ENCODE measurements at places on chromosomes 3 and 15.

DNA sequence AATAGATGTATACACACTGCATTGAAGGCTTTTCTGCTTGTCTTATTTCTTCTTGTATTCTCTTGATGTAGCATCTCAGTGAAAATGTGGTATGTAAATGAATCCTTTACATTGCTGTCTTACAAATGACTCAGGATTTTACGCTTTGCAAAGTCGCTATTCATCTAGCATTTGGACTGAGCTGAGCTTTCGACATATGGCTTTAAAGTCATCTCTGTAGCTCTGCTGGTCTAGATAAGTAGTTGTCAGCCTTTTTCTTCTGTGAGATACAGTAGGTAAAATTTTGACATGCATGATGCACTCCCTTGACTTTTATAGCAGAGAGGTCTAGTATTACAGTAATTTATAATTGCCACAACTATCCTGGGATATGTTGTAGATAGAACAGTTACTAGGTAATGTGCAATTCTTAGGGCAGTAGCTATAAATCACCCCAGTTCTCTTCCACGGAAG is 16.8 kb downstream of the MEF2A start:
- DNase-seq = no peak

DNA sequence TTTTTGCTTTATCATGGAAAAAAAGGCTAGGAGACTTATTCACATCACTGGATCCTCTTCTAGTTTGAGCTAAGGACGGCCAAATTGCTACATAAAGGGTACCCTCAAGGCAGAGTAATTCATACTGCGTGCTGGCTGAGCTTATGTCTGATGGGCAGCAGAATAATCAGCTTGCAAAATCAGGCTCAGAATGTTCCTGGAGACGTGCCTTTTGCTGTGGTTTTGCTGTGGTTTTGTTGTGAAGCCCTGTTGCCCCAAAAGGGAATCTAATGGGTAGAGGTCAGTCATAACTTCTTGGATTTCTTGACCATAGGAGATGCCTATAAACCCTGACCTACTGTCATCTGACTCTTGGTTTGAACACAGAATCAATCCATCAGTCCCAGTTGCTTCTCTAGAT is 189.9 kb downstream of the SOX2 start:
- DNase-seq = no peak

- DNase-seq = no peak
Observed at GRCh38 chr3:11626084-11626463, 17.6 kb downstream of the VGLL4 start.

DNA sequence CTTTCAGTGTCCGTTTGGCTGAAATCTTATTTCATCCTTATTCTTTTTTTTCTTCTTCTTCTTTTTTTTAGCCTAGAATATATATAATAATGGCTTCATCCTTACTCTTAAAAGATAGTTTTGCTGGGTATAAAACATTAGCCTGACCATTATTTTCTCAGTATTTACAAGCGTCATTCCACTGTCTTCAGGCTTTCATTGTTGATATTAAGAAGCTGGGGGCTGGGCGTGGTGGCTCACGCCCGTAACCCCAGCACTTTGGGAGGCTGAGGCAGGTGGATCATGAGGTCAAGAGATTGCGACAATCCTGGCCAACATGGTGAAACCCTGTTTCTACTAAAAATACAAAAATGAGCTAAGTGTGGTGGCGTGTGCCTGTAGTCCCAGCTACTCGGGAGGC is 10.6 kb downstream of the ZNF710 start:
- DNase-seq = no peak

DNA sequence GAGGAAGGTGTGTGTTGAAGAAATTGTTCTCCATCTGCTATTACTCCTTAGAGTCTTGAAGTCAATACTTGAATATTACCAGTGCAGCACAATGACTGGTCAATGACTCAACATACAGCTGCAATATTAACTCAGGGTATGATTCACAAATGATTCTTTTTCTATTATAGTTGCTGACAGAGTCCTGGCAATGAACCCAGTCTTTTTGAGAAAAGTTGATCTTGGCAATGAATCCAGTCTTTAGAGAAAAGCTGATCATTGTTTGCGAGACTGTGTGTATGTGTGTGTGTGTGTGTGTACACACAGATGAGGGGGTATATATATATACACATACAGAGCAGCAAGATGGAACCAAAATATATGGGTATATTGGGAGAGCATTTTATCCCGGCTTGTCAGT is 315.1 kb downstream of the ZNF385D start:
- DNase-seq = peak; percentile 0

DNA sequence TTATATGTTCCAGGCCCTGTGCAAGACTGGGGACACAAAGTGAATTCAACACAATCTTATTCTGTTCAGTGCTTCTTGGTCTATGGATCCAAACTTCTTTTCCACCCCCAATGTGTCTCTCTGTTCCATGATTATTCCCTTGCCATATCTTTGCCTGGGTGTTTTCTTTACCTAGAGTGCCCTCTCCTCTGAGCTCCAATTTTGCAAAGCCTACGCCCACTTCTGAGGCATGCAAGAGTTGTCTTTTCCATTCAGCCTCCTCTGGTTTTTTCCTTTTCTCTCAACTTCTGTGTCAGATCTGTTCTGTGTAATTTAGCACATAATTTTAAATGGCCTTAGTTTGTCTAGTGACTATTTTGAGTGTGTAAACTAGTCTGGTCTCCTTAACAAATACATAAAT is 72.8 kb upstream of the PLCL2 start:
- DNase-seq = no peak

DNA sequence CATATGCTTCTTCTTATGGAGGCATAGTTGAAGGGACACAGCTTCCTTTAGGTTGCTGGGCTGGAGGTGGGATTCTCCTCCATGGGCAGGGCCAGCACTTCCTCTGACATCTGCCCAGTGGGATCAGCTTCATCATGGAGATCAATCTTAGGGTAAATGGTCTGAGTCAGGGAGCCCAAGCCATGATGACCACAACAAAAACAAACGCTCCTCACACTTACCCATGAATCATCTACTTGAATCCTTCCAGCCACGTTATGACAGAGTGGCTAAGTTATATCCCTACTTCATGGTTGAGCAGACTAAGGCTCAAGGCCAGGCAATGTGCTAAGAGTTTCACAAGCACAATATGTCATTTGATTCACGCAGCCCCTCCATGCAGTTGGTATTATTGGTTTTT is 87.2 kb upstream of the NMNAT3 start:
- no peak for DNase-seq

DNA sequence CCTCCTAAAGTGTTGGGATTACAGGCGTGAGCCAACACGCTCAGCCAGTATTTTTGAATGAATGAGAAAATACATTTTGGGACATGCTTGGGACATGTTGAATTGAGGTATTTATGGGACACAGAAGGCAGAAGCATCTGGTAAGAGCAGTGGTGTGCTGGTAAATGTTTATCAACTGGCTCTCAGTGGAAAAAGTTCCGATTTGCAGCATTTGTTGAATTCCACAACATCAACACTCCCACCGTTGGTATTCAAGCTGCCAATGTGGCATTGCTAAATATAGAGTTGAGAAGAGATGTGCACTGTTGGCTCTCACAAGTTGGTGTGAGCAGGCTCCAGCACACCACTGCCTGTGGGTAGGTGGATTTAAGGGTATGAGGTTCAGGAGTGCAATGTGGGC is 35.8 kb upstream of the LRRFIP2 start:
- DNase-seq = no peak

DNA sequence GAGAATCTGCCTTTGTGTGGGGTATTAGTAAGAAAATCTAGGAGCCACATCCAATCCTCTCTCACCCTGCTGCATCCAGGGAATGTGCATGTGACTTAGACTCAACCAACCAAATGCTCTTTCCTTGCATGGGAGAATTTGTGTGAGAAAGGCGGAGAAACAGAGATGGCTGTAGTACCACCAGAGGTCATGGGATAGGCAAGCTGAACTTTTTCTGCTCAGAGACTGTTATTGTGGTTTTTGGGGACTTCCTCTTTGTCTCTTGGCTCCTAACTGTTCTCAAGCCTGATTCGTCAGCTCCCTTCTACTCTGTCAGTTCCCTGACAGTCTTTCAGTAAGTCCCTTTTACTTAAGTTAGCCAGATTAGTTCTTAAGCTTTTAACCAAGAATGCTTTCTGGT is 2.6 kb upstream of the ZSCAN2 start:
- no peak for DNase-seq

GRCh38 chr3:43895573-43895972 is 204.8 kb downstream of the ABHD5 start:
- peak; percentile 40 for DNase-seq

GRCh38 chr3:142846779-142847577 is 41.9 kb downstream of the PCOLCE2 start:
- DNase-seq = no peak

DNA sequence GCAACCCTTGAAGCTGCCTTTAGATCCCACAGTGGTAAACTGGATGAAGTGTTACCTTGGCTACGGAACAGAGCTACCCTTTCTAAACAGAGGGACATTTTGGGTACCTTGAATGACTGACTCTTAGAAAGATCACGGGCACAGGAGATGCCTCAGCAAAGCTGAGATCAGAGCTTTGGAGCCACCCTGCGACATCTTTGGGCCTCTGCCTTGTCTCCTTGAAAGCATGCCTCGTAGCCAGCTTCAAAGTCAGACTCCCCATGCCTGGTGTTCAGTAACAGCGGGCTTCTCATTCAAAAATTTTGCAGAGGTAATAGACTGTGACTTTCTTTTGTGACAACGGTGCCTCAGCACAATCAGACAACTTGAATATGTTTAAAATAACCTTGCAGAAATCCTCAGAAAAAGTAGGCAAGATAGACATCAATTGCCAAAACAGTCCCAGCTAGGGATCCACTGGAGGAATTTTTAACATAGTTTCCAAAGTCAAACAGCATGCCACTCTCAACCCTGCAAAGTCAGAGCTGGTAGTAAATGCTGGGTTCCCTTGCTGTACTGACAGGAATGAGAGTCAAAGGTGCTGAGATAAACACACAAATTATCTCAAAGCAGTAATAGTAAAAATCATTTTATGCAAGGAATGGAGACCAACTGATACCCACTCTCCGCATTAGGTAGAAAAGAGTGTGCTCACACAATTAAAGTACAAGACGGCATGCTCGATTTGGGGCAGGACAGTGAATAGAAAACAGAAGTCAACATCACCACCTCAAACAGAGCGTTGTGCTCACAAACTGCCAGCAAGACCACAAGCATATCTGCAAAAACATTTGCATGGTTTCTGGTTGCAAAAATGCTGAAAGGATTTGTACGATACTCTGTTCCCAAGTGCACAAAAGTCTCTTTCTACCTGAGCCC is 82.1 kb downstream of the MYO1E start:
- DNase-seq = no peak

GRCh38 chr3:119258915-119259314 is 18.2 kb upstream of the B4GALT4 start:
- DNase-seq = no peak

GRCh38 chr3:6091262-6091661 is 769.7 kb upstream of the GRM7 start:
- DNase-seq = no peak

DNA sequence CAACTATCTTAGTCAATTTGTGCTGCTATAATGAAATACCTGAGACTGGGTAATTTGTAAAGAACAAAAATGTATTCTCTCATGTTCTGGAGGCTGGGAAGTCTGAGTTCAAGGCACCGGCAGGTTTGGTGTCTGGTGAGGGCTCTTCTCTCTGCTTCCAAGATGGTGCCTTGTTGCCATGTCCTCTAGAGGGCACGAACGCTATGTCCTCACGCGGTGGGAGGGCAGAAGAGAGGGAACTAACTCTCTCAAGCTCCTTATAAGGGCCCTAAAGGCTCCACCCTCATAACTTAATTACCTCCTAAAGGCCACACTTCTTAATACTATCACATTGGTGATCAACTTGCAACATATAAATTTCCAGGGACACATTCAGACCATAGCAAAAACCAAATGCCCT is 108.4 kb downstream of the ADAMTSL3 start:
- no peak for DNase-seq

DNA sequence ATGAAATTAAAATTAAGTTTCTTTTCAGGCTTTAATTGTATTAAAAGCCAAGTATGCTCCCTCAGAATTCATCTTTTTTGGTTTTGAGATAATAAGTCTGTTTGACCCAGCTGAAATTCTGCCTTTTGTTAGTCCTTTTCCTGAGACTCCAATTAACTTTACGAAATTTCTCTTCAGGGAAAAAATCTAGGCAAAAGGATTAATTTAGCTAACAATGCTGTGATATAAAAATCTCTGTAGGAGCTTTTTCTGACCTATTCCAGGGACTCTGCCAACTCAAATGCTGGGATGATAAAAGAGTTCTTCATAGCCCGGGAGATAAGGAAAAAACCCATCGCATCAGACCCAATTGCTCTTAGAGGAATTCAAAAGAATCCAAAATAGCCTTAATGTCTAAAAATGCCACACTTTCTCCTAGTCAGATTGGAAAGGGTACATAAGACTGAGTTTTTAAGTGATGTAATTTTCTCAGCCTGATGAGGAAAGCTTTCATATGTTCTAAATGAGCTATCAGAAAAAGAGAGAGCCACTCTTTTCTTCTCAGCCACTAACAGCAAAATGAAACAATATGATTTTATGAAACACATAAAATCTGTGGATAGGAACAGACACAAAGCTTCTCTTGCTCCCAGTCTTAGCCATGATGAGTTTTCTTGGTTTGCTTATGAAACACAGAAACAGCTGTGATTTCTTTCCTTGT is 405.1 kb downstream of the ROBO1 start:
- no peak for DNase-seq

Measured in NCI-H1092 treated with DMSO at 0.1 percent for 48 hours (cell line).